ENCODE measurements at places on chromosomes 13 and 19.

- no peak for DNase-seq
Observed at GRCh38 chr19:18765224-18765623, 25.9 kb downstream of the COMP start.

DNA sequence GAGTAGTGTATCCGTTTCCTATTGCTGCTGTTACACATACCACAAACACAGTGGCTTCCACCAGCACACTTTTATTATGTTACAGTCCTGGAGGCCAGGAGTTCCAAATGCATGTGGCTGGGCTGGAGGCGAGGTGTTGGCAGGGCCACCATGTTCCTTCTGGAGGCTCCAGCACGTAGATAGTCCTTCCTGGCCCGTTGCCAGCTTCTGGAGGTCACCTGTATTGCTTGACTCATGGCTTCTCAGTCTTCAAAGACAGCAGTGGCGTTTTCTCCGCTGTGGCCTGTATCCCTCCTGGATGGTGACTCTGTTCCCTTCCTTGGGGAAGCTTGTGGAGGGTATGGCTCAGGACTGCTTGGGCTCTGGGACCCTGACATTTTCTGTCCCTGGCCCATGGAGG, 15.2 kb downstream of the ZNF473 start:
- no peak for DNase-seq

GRCh38 chr19:51971624-51972023, 15.0 kb downstream of the ZNF350 start:
- no peak for DNase-seq

DNA sequence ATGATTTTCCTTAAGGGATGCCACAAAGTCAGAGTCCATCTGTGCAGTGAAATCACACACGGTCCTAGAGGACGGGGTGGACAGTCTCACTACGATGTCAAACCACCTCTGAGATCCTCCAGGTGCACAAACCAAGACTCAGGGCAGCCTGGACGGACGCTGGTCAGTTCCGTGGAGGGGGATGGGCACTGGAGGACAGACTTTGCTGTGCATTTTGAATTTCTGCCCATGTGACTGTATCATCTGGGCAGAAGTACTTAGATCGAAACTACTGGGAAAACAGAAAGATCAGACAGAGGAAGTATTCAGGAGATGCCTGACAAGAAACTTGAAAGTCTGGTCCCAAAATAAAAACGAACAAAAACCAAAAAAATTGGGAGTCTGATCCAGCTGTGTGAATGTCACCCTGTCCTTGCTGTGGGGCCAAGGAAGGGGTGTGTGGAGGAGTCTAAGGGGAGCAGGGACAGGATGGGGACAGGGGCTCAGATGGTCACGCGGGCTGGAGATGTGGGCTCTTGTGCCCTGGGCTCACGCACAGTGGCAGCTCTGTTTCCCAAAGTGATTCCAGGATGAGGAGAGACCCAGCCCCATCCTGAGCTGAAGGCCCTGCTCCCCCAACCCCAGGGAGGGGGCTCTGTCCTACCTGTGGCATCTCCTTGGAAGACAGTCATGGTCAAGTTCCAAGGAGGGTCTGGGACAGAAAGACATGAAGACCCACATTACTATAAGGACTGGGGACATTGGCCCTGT, 1.5 kb downstream of the SIGLEC8 start:
- DNase-seq: no peak

GRCh38 chr19:38723606-38723965, 20.7 kb downstream of the CAPN12 start:
- no peak for DNase-seq

DNA sequence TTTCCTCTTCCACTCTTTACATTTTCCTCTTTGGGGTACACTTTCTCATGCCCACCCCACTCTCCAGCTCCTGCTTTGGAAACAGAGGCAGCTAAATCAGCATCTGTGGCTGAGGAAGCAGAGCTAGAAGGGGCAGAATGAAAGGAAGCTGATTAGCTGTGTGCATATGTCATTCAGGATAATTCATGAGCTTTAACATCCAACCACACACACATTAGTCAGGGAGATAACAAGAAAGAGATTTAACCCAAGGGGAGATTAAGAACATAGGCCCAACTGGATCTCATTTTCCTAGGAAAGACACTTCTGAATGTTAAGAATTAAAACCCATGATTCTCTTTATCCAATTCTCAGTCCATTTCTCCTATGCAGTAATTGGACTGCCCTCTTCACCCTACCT, 405.5 kb downstream of the TBC1D4 start:
- DNase-seq: no peak

- DNase-seq: no peak
Observed at GRCh38 chr19:611481-611868, 21.8 kb downstream of the HCN2 start.

DNA sequence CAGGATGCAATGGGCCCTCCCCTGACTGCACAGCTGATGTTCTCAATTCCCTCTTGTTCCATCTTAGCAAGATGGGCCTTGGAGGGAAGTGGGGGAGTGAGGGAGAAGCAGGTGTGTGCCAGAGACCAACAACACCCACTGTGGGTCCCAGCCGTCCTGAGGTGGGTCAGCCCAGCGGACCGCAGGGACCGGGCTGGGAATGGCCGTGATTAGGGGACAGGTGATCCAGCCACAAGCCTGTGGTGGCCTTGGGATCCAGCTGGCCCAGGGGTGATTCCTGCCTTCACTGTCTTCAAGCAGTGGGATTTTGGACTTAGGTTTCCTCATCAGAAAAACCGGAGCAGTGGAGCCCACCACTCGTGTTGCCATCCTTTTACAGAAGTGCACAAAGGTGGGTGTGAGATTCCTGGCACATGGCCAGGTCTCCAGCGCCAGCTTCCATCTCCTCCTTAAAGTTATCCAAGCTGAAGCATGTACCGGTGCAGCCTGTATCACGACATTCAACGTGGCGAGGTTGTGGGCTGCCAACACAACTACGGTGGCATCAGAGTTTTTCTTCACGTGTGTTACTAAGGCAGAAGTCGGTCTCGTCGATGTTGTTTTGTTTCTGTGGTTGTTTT, 9.0 kb upstream of the ATP11A start:
- DNase-seq: no peak

GRCh38 chr19:16180611-16181010, 4.6 kb upstream of the FAM32A start:
- no peak for DNase-seq

DNA sequence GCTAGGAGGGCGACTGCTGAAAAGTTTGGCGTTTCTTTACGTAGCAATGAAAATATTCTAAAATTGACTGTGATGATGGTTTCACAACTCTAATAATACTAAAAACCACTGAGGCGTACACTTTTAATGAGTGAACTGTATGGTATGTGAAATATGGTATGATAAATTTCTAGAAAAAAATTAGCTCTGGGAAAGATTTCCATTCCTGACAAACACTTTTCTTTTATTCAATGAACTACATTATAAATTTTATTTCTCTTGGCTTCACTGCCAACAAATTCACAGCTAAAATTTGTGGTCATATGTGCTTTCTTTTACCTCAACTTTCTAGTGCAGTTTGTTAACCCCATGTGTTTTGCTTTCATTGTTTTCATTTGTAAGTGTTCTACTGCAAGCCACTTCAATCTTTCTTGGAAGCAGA, 11.1 kb downstream of the ZC3H13 start:
- DNase-seq: no peak

- DNase-seq: no peak
Observed at GRCh38 chr13:30147421-30147820, 159.9 kb downstream of the KATNAL1 start.

- DNase-seq: no peak
Observed at GRCh38 chr13:99278200-99278599, 20.0 kb upstream of the GPR18 start.

- DNase-seq: no peak
Observed at GRCh38 chr13:103063376-103063775, 2.8 kb downstream of the SLC10A2 start.

DNA sequence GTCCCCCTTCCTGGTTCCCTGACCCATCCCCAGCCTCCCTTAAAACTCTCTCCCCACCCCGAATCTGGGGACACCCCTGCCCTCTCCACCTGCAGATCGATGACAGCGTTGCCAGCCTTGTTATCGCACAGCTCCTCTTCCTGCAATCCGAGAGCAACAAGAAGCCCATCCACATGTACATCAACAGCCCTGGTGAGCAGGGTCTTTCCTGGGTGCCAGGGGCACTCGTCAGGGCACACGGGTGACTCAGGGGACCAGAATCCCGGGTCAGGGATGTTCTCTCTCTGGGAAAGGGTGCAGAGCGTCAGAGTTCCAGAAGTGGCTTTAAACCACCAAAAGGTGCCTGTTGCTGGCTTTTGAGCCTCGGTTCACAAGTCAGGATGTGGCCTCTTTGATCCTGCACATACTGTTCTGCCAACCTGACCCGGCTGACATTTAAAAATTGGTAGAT, 1.0 kb downstream of the CLPP start:
- DNase-seq: no peak

Measured in cerebellar cortex (tissue), 1 donor.